ENCODE measurements at places on chromosomes 5 and 9.

- no peak for DNase-seq
These were observed 7.2 kb downstream of the C1QTNF2 start for GRCh38 chr5:160363211-160363610.

DNA sequence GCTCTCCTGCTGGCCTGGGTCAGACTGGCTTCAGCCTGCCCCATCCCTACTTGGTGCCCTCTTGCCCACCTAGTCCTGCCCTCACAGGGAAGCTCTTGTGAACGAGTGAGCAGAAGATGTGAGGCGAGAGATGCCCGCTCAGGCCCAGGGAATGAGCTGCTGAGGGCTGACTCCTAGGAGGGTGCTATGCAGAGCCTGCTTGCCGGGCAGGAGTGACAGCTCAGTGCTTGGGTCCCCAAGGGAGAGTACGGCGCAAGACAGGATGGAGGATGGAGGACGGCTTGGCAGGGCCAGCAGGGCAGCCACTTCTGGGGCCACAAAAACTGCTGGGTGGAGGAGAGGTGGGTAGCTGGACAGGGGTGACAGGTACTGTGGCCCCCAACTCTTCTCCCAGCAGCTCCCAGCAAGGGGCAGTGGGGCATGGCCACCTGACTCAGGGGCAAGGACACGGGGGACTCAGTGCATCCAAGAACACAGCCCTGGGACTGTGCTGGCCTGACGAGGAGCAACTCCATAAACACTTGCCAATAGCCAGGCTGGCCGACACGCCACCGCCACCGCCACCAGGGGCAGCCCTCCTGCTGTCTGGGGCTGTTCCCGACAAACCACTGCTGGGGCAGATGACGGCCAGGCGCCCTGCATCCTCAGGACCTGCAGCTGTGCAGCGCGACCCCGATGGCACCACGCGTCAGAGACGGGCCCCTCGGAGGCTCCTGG is 55.6 kb upstream of the UBAC1 start:
- DNase-seq, result no peak

DNA sequence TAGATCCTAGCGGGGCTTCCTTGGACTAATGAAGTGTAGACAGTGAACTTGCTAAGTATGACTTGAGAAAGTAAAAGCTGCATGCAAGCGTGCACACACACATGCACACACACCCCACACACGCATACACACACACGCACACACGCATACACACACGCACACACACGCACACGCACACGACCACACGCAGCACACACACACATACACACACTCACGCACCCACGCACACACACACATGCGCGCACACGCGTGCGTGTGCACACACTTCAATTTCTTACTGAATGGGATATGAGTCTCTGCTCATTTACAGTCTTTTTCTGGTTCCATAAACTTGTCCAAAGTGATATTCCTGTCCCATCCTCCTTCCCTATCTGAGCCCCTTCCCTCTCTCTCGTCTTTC is 41.2 kb downstream of the MSX2 start:
- no peak for DNase-seq

- DNase-seq, result no peak
These were observed 81.7 kb downstream of the PDE8B start for GRCh38 chr5:77292026-77292757.

DNA sequence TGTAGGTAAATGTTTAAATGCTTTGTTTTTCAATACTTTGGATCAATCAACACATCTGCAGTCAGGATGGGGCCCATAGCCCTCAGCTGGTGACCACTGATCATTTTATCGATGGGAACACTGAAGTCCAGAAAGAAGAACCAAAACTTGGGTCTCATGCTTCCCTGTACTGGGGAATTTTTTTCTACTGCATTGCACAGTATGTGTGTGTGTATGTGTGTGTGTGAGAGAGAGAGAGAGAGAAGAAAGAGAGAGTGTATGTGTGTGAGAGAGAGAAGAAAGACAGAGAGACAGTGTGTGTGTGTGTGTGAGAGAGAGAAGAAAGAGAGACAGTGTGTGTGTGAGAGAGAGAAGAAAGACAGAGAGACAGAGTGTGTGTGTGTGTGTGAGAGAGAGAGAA is 202.9 kb upstream of the MSX2 start:
- no peak for DNase-seq

GRCh38 chr9:82939451-82939850 is 123.5 kb downstream of the RASEF start:
- DNase-seq, result no peak

GRCh38 chr9:135772056-135772646 is 70.2 kb downstream of the KCNT1 start:
- DNase-seq, result no peak

DNA sequence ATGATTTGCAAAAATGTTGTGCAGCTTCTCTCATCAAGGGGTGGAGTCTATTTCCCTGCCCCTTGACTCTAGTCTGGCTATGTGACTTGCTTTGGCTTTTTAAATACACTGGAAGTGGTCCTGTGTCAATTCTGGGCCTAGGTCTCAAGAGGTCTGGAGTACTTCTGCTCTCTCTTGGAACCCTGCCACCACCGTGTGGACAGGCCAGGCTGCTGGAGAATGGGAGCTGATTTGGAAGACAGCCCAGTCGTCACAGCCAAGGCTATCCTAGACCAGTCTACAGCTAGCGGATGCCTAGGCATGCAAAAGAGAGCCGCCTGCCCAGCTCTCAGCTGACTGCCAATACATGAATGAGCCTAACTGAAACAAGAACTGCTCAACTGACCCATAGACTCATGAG is 56.7 kb upstream of the CLINT1 start:
- no peak for DNase-seq

DNA sequence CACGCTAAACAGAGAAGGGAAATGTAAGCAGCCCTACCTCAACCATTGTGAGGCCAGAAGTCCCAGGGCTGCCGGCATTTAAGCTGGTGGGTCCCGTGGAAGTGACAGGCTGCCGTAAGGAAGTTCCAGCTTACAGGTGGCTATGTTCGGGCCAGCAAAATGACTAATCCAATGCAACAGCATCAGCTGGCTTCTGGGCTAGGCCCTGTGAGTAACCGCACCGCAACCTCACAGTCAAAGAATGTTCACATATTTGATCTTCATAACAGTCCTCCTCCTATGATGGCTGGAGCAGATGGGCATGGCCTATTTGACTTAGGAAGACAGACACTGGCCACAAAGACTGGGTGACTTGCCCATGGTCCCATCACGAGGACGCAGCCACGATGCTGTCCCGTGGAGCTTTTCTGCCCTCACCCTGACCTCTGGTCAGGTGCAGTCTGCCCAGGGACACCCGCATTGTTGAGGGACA is 88.2 kb downstream of the LIFR start:
- no peak for DNase-seq

DNA sequence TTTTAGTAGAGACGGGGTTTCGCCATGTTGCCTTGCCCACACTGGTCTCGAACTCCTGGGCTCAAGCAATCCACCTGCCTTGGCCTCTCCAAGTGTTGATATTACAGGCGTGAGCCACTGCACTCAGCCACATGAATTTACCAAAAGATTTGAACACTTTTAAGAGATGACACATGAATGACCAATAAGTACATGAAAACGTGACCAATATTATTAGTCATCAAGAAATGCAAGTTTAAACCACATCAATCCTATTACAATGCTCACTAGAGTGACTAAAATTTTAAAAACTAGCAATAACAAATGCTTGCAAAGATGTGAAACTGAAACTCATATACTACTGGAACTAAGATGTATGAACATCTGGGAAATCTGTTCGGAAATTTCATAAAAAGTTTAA is 54.3 kb downstream of the NR6A1 start:
- no peak for DNase-seq

DNA sequence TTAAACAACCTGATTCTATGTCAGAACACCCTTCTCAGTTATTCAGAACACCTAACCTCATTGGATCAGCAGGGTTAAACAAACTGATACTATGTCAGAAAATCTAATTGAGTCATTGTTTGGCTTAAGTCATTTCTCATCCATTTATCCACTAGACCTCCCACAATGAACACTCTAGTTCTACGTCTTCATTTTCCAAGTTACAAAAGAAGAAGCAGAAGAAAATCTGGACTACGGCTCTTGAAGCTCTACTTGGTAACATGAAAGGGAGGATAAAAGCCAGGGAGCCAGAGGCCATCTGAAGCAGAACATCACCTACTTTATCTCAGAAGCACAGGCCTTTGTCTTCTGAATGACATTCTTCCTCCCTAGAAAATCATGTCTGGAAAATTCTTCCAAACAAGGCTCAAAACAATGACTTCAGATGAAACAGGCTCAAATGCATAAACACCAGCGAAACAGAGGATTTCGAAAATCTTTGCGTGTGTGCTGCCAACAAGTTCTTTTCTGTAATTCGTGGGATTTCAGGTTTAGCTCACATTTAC is 35.4 kb upstream of the TGFBI start:
- no peak for DNase-seq
